ENCODE measurements at places on chromosomes 11 and 22.

GRCh38 chr11:64036087-64037026 lies 626 bp downstream of the FLRT1 start:
- peak; percentile 17 for DNase-seq
- no peak overlapping the region for H3K27ac ChIP-seq
- peak overlapping the region; percentile 44 for H3K4me3 ChIP-seq
- H3K4me1 ChIP-seq, result peaks cover 2% of the 10 kb centered on the region
- no peaks in the 10 kb centered on the region for H3K36me3 ChIP-seq

DNA sequence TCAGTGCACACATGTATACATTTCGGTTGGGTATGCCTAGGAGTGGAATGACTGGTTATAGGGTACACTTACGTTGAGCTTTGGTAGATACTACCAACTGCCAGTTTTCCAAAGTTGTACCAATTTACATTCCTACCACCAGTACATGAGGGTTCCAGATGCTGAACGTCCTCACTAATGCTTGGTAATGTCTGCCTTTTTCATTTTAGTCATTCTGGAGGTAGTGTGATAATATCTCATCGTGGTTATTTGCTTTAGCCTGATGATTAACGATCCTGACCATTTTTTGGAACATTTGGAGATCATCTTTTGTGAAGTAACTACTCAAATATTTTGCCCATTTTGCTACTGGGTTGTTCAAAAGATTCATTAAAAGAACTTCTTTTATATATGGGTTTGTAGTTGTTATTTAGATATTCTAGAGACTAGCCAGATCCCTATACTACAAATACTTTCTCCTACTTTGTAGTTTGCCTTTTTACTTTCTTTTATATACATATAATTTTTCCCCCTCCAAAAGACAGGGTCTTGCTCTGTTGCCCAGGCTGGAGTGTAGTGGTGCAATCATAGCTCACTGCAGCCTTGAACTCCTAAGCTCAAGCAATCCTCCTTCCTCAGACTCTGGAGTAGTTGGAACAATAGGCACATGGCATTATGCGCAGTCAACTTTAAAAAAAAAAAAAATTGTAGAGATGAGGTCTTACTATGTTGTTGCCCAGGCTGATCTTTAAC lies 62.1 kb downstream of the RBFOX2 start:
- peaks cover 23% of the 10 kb centered on the region for H3K4me1 ChIP-seq
- peak; percentile 74 for DNase-seq
- H3K27me3 ChIP-seq, result no peaks in the 10 kb centered on the region

DNA sequence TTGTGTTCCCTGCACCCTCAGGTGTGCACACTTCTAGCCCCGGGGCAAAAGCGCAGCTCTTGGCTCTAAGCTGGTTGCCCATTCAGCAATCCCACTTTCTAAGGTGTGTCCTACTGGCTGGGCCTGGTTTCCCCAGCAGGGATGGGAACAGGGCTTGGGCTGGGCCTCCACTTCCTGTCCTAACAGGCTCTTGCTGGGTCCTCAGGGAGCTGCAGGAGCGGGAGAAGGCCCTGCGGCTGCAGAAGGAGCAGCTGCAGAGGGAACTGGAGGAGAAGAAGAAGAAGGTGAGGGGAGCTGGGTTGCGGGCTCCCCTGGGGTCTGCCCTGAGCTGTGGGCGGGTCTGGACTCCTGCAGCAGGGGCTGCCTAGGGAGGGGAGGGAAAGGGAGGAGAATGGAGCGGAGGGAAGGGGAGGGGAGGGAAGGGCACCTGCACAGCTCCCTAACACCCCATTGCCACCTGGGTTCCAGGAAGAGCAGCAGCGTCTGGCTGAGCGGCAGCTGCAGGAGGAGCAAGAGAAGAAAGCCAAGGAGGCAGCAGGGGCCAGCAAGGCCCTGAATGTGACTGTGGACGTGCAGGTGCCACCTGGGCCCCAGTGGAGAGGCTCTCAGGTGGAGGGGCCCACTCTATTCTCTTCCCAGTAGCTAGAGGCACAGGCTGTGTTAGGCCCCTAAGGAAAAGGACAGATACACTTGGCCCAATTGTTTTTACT lies 24.6 kb downstream of the INCENP start:
- no peak overlapping the region for H3K4me3 ChIP-seq
- DNase-seq, result no peak
- H3K27ac ChIP-seq, result no peak overlapping the region

DNA sequence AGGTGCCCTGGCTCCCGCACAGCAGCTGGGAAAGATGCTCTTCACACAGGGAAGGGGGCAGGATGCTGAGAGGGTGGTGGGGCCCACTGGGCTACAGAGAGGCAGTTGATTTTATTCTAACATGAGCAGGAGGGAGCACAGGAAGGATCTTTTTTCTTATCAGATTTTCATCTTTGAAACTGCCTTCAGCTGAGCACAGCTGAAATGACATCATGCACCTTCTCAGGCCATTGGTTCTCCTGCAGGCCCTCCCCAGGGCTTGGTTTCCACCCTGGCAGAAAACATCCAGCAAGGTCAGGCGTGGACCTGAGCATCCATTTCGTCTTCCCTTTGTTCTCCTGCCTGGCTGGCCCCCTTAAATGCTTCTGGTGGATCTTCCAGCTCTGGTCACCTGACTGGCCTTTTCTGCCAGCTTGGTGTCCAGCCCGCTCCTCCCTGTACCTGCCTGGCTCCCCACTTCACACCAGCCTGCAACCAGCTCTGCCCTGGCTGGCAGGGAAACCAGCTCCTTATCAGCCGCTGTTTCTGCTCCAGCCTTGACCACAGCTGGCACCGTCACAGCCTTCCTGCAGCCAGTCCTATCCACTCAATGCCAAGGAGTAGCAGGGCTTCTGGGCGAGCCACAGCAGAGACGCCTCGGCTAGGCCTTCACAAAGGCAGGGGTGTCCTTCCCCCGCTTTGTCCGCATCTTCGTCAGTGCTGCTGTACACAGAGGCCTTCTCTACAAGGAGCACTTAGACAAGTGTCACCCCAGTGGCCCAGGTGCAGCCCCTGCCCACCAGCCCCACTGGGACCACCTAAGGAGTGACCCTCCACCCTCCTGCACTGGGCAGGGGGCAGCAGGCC lies 36.5 kb downstream of the TOM1 start:
- no peaks in the 10 kb centered on the region for H3K27me3 ChIP-seq
- no peaks in the 10 kb centered on the region for H3K4me1 ChIP-seq
- no peak for DNase-seq
- H3K36me3 ChIP-seq, result peaks cover 14% of the 10 kb centered on the region
- H3K27ac ChIP-seq, result no peak overlapping the region
- no peak overlapping the region for H3K4me3 ChIP-seq

DNA sequence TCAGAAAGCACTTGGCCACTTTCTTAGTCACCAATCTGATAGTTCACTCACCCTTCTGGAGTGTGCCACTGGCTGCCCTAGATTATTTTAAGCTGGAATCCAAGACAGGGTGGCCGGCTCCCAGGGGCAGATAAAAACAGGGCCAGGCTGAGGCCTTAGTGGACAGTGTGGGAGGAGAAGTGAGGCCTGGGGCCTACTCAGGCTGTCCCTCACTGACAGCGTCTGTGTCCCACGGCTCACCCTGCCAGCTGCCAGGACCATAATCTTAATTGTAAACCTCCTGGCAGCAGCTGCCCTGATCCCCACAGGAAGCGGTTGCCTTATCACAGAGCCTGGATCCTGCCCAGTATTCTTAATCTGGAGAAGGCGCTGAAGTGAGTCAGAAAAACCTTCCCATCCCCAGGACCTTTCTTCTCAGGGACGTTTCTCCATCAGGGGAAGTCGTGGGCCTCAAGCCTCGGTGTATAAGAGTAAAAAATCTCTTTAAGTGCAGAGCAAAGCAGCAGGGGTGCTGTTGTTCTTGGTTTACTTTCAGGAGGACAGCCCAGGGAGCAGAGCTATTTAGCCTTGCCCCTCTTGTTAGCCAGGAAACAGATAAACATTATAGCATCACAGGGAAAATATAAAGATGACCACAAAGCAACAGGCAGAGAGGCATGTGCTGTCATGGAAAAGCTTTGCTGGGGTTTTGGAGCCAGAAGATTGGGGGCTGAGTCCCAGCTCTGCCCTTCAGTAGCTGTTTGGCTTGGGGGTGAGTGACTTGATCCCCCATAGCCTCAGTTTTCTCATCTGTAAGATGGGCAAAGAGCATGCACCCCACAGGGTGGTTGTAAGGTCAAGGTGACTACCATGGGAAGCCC lies 39.6 kb downstream of the TSPAN18 start:
- H3K27me3 ChIP-seq, result no peaks in the 10 kb centered on the region
- H3K27ac ChIP-seq, result peak overlapping the region; percentile 65
- no peak overlapping the region for H3K4me3 ChIP-seq

DNA sequence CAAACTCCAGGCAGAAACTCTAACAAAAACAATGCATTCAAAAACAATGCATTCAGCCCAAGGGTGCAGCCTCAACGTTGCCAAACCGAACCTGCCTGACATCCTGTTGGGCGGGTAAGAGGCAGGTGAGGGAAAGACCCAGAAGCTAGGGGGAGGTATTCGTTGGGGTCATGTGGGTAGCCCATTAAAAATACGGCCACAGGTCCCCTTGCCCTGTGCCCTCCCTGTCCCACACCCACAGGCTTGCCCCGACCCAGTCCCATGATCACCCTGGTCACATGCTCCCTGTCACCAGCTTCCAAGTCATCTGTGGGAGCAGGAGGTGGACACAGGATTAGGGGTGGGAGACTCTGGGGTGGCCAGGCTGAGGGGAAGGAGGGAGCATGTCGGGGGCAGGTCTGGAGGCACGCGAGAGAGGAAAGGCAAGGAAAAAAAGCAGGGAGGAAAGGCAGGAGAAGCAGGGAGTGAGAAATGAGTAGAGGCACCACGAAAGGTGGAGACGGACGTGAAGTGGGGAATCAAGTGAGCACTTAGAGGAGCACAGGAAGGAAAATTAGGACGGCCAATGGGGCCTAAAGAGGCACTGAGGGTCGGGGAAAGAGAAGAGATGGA lies 683 bp downstream of the PLA2G6 start:
- H3K4me1 ChIP-seq, result peaks cover 35% of the 10 kb centered on the region
- H3K27ac ChIP-seq, result peak overlapping the region; percentile 91
- DNase-seq, result no peak
- no peaks in the 10 kb centered on the region for H3K36me3 ChIP-seq

DNA sequence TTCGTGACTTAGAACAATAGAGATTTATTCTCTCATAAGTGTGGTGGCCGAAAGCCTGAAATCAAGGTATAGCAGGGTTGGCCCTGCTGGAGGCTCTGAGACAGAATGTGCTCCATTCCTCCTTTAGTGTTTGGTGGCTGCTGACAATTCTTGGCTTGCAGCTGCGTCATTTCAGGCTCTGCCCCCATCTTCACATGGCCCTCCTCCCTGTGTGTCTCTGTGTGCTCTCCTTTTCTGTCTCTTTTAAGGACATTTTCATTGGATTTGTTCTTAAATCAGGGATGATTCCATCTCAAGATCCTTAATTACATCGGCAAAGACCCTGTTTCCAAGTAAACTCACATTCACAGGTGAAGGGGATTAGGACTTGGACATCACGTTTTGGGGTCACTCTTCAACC lies 10.2 kb upstream of the APOL6 start:
- no peaks in the 10 kb centered on the region for H3K27me3 ChIP-seq
- DNase-seq, result no peak
- no peak overlapping the region for H3K4me3 ChIP-seq

GRCh38 chr11:57200917-57201316 lies 19.2 kb downstream of the LRRC55 start:
- no peak for DNase-seq
- H3K36me3 ChIP-seq, result no peaks in the 10 kb centered on the region
- H3K27ac ChIP-seq, result no peak overlapping the region
- no peaks in the 10 kb centered on the region for H3K4me1 ChIP-seq
- peaks cover 15% of the 10 kb centered on the region for H3K27me3 ChIP-seq

- H3K4me1 ChIP-seq, result peaks cover 8% of the 10 kb centered on the region
- no peak for DNase-seq
- no peak overlapping the region for H3K4me3 ChIP-seq
- H3K27me3 ChIP-seq, result no peaks in the 10 kb centered on the region
Observed at GRCh38 chr11:65537296-65537597, 12.4 kb downstream of the SCYL1 start.

DNA sequence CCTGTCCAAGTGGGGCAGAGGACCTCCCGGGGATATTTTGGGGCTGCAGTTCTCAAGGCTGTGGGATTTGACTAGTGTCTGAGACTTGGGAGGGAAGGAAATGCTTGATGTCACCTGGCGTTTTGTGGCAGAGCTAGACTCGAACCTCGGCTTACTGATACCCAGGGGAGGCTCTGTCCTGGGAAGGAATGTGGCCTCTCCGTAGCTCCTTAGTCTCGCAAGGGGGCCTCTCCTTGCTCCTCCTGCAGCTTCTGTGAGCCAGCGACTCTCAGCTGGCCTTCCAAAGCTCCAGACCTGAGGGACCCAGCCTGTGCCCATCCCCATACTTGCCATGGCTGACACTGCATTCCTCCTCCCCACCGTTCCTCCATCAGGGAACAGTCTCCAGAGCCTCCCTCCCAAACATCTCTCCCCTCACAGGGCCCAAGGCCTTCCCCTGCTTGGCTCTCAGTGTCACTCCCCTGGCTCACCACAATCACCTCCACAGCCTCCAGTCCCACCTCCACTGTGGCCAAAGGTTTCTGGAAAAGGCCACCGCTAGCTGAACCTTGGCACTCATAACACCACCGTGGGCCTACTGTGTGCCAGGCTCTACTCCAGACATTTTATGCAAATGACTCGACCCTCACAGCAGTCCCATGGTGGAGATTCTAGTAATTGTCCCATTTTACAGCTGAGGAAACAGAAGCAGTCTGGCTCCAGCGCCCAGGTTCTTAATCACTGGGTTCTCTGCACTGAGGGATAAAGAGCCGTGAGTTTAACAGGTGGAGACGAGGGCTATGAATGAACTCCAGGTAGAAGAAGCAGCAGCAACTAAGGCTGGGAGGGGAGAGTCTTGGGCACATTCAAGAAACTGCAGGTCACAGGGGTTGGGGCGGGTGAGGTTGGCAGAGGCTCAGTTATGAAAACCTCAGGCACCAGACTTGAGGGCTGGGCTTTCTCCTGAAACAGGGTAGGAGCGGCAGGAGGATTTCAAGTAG lies 12.1 kb downstream of the P2RY2 start:
- no peak for DNase-seq
- H3K27me3 ChIP-seq, result no peaks in the 10 kb centered on the region
- H3K4me3 ChIP-seq, result no peak overlapping the region
- no peaks in the 10 kb centered on the region for H3K4me1 ChIP-seq

- no peak overlapping the region for H3K4me3 ChIP-seq
- no peak for DNase-seq
- H3K27ac ChIP-seq, result no peak overlapping the region
- H3K4me1 ChIP-seq, result peaks cover 19% of the 10 kb centered on the region
- H3K36me3 ChIP-seq, result peaks cover 9% of the 10 kb centered on the region
Observed at GRCh38 chr11:66845876-66846212, 2.6 kb downstream of the RCE1 start.

- H3K4me1 ChIP-seq, result peaks cover 4% of the 10 kb centered on the region
- H3K27me3 ChIP-seq, result no peaks in the 10 kb centered on the region
- H3K4me3 ChIP-seq, result no peak overlapping the region
- no peak overlapping the region for H3K27ac ChIP-seq
- peak; percentile 86 for DNase-seq
Observed at GRCh38 chr11:77559686-77560401, 29.9 kb upstream of the AQP11 start.

DNA sequence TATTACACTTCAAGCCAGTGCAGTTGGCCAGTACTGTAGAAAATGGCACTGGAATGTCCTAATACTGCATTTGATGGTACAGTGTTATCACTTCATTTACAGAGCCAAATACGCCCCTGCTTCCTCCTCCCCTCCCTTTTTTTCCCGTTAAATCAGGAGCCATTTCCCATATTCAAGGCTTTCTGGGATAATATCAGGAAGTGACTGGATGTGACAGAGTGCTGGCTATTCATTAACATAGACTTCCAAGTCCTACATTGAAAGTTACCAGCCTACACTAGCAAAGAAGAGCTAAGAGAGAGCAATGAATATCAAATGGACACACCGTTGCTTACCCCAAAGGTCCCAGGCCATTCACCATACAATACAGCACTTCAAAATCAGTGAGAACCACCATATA lies 32.1 kb upstream of the ABCC8 start:
- peaks cover 13% of the 10 kb centered on the region for H3K27me3 ChIP-seq
- no peak overlapping the region for H3K4me3 ChIP-seq
- no peaks in the 10 kb centered on the region for H3K36me3 ChIP-seq
- no peak for DNase-seq
- H3K4me1 ChIP-seq, result no peaks in the 10 kb centered on the region
